ENCODE measurements at places on chromosomes 1 and 21.

- no peak for DNase-seq
Measured at GRCh38 chr1:114079596-114080190, 74.0 kb downstream of the SYT6 start.

GRCh38 chr21:45498646-45499000 is 43.6 kb downstream of the SLC19A1 start:
- no peak for DNase-seq

GRCh38 chr1:244865028-244865371 is 657 bp upstream of the HNRNPU start:
- DNase-seq, result no peak

DNA sequence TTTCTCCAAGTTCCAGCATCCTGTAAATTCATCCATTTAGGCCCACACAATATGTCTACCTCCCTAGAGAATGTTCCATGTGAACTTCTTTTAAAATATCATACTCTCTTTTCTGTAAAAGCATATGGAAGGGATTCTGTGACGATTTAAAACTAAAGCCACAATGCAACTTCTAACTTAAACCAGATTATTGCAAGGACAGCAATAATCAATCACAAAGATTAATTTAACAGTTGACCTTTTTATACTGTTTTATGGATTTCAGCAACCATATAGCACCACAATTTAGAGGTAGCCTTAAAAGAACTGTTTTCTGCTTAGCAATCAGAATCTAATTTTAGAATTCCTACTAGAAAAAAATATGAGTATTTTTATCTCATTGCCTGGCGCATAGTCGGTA is 58.3 kb downstream of the DSCAM start:
- DNase-seq, result no peak

GRCh38 chr1:9437961-9438430 is 101.3 kb upstream of the SLC25A33 start:
- DNase-seq, result no peak

DNA sequence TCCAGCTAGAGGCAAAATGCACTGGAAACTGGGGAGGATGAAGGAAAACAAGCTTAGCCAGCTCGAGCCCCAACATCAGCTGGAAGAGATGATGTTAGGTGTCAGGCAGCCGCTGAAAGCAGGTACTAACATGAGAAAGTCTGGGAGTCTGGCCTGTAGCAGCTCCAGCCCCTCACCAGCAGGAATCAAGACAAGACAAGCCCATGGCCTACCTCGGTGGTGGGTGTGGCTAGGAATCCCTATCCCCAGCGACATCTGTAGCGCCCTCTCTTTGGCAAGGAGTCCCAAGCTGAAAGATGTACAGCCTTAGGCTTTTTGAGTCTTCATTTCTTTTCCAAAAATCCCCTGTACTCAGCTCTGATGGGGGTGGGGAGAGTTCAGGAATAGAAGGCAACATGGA is 2.6 kb downstream of the DLGAP3 start:
- no peak for DNase-seq

- DNase-seq, result no peak
Measured at GRCh38 chr1:61973100-61973837, 221.4 kb upstream of the L1TD1 start.
